Hair follicle dermal papilla cell (primary cell): ENCODE measurements at places on chromosomes 12 and 14. TPM values are rescaled to one million over a fixed set of nuclear protein-coding genes. Genes with fewer than 3 reads are reported as not detected.

Gene CCDC177
- not detected in 2 replicates for total RNA-seq

Gene LMO3
- 2.6 and 7.6 TPM in 2 replicates for total RNA-seq

Gene SPX
- total RNA-seq: 0.32 TPM in 1 of 2 replicates, not detected in the other

Gene ANKS1B
- 3.5 and 7.0 TPM in 2 replicates for total RNA-seq

Gene LRFN5
- total RNA-seq: 0.16 TPM in 1 of 2 replicates, not detected in the other

Gene TBX3
- 30.8 and 36.2 TPM in 2 replicates for total RNA-seq

Gene HOXC5
- total RNA-seq: 0.12 TPM in 1 of 2 replicates, not detected in the other

Gene KRT2
- not detected in 2 replicates for total RNA-seq

Gene ADSS1
- total RNA-seq: 6.8 and 7.3 TPM in 2 replicates

Gene KCNK13
- not detected in 2 replicates for total RNA-seq

Gene PCNX1
- total RNA-seq: 115 and 161 TPM in 2 replicates

Gene HOTAIR
- total RNA-seq: 0.16 TPM in 1 of 2 replicates, not detected in the other

Gene ATG101
- 49.3 and 54.2 TPM in 2 replicates for total RNA-seq

Gene OAS2
- total RNA-seq: 25.6 and 26.6 TPM in 2 replicates

Gene PPFIA2
- 2.7 and 5.4 TPM in 2 replicates for total RNA-seq

Gene GPR68
- total RNA-seq: 3.4 and 6.3 TPM in 2 replicates

Gene MGAT2
- 79.5 and 81.0 TPM in 2 replicates for total RNA-seq

Gene REP15
- total RNA-seq: 1.5 and 2.6 TPM in 2 replicates

Gene ABCC9
- total RNA-seq: 7.7 and 9.1 TPM in 2 replicates

Gene TBX5
- total RNA-seq: 0.12 TPM in 1 of 2 replicates, not detected in the other

Gene SLC5A8
- total RNA-seq: not detected in 2 replicates

Gene SIX6
- 0.16 TPM in 1 of 2 replicates, not detected in the other for total RNA-seq

Gene NRIP2
- under 0.01 TPM in 1 of 2 replicates, not detected in the other for total RNA-seq

Gene AHNAK2
- total RNA-seq: 167 and 231 TPM in 2 replicates

Gene MUCL1
- total RNA-seq: not detected in 2 replicates

Gene NAP1L1
- 158 and 171 TPM in 2 replicates for total RNA-seq

Gene ZCRB1
- total RNA-seq: 19.6 and 29.4 TPM in 2 replicates

Gene RFLNA
- total RNA-seq: 5.8 and 12.0 TPM in 2 replicates

Gene DHH
- not detected in 2 replicates for total RNA-seq

Gene TOMM20L
- not detected in 2 replicates for total RNA-seq

Gene B3GNT4
- not detected in 2 replicates for total RNA-seq

Gene TRPV4
- total RNA-seq: 1.5 and 1.8 TPM in 2 replicates

Gene SUSD6
- 14.8 and 19.3 TPM in 2 replicates for total RNA-seq
